ENCODE measurements at places on chromosomes 2 and 18.

DNA sequence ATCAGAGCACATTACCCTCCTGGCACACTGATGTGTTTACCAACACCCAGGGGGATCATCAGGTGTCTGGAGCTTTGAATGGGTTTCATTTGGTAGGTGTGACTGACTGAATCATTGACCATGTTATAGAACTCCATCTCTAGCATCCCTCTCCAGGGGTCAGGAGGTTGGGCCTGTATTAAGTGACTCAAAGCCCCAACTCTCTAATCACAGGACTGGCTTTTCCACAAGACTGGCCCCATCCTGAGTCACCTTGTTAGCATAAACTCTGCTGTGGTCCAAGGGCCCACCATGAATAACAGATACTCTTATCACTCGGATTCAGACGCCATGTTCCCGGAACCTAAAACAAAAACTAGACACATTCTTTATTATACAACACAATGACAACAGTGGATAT, 125.9 kb upstream of the NDUFV2 start:
- DNase-seq, result no peak

DNA sequence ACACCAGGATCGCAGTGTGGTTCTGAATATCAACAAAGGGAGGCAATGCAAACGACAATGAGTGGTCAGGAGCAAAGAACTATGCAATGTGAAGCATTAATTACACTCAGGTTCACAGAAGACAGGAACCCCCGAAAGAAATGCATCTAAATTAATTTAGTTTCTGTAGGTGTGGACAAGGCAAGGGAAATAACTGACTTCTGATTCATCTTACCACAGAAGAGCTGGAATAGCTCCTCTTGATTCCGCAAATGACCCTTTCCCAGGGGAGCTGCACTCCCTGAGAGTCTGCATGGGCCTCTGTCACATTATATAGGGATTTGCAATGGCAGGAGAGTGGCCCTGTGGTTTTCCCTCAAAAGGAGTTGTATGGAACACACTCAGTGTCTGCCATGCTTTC, 263.9 kb upstream of the APCDD1 start:
- no peak for DNase-seq

GRCh38 chr2:234313558-234313957, 183.3 kb downstream of the ARL4C start:
- no peak for DNase-seq

DNA sequence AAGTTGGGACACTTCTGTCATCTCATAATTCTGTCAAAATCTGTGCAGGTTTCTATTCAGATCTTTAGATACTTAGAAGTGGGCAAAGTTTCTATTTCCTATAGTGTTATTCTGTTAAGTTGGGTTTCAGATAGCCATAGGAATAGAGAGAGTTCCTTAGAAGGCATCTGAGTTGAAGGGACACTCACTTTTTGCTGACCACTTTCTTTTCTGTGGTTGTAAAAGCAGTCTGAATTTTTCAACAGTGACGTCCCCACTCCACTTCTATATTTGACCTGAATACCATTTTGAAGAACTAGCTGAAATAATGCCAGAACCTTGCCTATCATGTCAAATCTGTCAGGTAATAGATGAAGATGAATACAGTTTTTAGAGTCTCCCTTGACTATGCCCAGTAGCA, 267.3 kb downstream of the SPAG16 start:
- DNase-seq, result no peak

DNA sequence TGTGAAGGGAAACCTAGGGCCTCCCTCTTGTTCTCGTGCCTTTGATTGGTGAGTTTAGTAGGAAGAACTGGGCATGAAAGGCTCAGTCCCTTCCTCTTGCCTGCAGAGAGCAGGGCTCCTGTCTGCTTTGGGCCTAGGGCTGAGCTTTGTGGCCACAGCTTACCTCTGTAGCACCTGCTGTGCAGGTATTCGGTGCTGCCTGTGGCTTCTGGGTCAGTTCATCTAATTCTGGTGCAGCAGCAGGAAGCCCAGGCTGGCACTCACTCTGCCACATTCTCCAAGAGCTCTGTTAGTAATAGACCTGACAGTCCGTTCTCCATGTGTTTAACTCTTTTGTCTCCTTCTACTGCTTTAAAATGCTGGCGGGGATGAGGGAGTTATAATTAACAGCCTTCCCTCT, 96.5 kb downstream of the DLGAP1 start:
- DNase-seq, result no peak

DNA sequence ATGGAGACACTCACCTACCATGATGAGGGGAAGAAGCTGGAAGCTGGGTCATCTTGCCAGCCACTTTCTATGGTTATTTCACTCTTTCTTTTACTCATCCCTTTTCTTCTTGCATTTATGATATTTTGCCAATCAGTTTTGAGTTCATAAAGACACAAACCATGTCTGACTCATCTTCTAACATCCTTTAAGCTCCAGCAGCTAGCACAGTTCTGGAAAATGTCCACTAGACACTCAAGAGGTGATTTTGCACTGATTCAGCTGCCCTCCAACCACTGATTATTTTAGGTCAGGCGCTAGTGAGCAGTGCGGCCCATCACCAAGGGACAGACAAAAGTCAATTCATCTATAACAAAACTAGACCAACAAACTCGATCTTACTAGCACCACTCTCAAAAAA, 537.1 kb upstream of the ID2 start:
- no peak for DNase-seq

DNA sequence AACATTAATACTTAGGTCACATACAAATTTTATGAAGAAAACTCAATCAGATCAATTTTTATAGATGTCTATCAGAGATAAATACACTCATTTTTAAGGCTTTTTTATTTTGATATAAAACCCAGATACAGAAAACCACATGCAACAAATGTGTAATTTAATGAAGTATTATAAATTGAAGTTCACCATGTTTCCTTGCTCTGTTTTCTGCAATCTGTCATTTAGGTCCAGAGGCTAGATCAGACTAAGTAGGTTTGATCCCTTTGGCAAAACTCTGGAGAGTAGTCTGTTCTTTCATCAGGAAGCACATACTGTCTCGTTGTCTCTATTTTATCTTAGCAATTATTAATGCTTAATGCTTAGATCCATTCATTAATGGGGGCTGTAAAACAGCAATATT, 841.6 kb downstream of the MBD2 start:
- DNase-seq, result no peak

- no peak for DNase-seq
Observed at GRCh38 chr2:196242131-196242620, 70.8 kb upstream of the STK17B start.

GRCh38 chr2:234355808-234356365, 141.0 kb downstream of the ARL4C start:
- no peak for DNase-seq

- DNase-seq, result no peak
Observed at GRCh38 chr2:220296174-220296573, 668.7 kb downstream of the SLC4A3 start.

DNA sequence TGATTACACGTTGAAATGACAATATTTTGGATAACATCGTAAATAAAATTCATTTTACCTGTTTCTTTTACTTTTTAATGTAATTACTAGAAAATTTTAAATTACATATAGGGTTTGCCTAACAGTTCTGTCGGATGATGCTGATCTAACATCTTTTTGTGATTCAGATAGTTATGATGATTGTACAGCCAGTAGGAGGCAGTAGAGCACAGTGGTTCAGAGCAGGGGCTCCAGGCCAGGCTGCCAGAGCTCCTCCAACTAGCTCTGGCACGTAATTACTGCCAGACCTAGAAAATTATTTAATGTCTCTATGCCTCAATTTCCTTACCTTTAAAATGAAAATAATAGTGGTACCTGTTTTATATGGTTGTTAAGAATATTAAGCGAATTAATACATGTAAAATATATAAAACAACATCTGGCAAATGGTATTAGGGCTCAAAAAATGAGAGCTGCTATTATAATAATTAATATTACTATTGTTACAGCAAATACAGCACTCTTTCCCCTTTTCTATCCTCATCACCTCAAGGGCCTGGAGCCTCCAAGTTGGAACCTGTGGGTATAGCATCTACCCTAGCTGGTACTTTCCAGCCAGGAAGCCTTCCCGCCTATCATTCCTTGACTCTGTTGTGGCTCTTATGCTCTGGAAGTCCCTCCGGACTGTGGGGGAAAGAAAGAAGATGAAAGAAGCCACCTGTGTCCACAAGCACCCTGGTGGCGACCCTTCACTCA, 47.7 kb upstream of the PLA2R1 start:
- DNase-seq, result no peak

Data from activated T-helper 1 cell treated with anti-CD3 and anti-CD28 coated beads, Interleukin-2, amount 50 U/mL, for 16 hours (primary cell).